Temporal lobe (tissue), 4 donors: ENCODE measurements at places on chromosomes 12 and 14. TPM values are rescaled to one million over a fixed set of nuclear protein-coding genes. Genes with fewer than 3 reads are reported as not detected.

GALC gene
- 30.5 TPM for total RNA-seq

TBC1D30 gene
- total RNA-seq: 60.7 TPM

CLEC4A gene
- 0.25 TPM for total RNA-seq

ATP23 gene
- total RNA-seq: 7.1 TPM

VRK1 gene
- 33.4 TPM for total RNA-seq

PIP4P1 gene
- 16.5 TPM for total RNA-seq

RIMKLB gene
- 110 TPM for total RNA-seq

BIN2 gene
- 0.74 TPM for total RNA-seq

AJUBA gene
- total RNA-seq: 2.0 TPM

SLC10A1 gene
- not detected for total RNA-seq

GDF3 gene
- total RNA-seq: not detected

ZBTB1 gene
- 39.6 TPM for total RNA-seq

SLC15A5 gene
- total RNA-seq: not detected

SSPN gene
- 4.9 TPM for total RNA-seq
